Stimulated activated CD4-positive, alpha-beta T cell treated with anti-CD3 and anti-CD28 coated beads, Interleukin-1b, Interleukin-23, amount 100 ng/mL, for 1 hour (primary cell): ENCODE measurements at places on chromosomes 4 and X.

DNA sequence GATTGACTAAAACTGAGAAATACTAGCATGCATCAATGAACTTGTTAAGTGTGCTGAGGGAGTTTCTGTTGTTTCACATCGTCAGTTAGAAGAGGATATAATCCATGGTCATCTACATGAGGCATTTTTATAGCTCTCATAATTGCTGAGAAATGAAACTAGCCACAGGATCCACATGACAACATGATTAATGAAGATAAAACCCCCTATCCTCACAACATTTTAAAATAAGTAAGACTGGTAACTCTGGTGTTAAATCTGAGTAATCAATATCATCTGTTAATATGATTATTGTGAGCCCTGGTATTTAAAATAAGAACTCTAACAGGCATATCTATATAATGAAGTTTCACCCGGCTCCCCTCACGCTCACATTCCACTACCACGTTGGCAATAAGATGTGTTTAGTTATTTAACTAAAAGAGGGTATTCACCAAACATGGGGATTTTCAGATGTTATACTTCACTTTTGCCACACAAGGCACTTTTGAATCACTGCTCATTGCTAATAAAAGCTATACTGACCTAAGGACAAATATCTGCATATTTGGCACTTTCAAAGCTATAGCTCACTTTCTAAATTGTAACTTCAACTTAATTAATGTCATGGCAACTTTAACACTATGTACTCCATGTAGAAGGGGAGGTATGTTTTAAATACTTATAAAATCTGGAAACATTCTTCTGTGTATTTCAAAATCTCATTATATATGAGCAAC is 6.7 kb downstream of the UNC5C start:
- DNase-seq = no peak

GRCh38 chr4:79584352-79584751 is 176.3 kb upstream of the GK2 start:
- no peak for DNase-seq

DNA sequence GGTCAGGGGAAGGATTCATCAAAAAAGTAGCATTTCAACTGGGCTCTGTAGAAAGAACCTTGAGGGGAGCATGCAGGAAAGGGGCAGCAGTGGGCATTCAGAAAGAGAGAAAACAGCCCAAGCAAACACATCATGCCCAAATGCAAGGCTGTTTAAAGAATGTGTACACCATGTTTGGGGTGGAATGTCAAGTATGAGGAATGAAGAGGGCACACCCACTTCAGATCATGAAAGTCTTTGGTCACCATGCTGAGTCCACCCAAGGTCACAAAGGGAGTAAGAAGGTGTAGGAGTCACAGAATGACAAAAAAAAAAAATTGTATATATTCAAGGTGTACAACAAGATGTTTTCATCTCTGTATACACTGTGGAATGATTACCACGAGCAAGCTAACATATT is 9.4 kb downstream of the S100G start:
- DNase-seq = no peak

GRCh38 chrX:9576059-9576458 is 111.2 kb downstream of the TBL1X start:
- no peak for DNase-seq

GRCh38 chrX:18725310-18725943 is 18.0 kb downstream of the PPEF1 start:
- DNase-seq = no peak
